ENCODE measurements at places on chromosomes 3 and 15.

DNA sequence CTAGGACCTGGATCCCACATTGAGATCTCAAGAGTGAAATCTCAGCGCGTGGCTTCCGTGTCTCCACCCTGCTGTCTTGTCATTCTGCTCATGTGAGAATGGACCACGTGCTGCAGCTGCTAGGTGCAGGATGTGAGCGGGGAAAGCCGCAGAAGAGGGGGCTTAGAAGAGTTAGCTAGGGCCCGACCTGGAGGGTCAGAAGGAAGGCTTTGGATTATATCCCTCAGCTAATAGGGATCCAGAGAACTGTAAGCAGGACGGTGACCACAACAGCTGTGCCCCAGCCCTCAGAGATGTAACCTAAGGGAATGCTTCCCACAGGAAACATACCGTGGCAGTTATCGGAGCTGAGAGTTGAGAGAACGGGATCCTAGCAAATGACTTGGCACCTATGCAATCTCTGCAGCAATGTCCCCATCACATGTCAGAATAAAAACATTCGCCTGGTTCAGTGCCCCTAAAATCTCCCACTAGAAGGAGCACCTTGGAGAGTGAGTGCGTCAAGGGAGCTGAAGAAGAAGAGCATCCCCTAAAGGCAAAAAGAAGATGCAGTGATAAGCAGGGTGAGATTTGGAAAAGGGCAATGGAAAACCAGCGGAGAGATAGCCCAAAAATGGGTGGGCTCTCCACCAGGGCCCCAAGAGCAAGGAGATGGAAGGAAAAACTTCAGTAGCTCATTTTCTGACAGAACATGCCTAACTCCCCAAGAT lies 76.9 kb upstream of the ST8SIA2 start:
- DNase-seq = no peak

DNA sequence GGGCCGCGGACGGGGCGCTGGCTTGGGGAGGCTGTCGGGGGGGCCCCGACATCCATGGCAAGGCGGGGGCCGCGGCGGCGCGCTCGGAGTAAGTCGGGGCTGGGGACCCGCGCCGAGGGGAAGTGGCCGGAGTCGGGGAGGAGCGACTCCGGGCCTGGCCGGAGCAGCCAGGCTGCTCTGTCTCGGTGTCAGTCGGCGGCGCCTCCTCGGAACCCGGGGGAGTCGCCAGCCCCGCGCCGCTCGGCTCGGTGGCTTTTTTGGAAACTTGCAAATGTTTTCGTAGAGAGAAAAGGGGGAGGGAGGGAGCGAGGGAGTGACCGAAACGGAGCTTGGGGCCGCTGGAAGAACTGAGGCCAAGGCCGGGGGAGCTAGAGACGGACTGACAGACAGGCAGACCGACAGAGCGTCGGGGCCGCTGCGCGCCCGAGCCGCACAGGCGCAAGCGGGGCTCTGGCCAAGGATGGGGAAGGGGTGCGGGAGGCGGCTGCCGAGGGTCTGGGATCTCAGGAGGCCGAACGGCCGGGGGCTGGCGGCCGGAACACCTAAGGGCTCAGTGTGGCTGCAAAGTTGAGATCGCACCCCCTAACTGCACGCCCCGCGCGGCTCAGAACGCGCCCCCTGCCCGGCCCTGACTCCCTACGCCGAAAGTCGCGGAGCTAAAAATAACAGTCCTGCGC lies 5.0 kb downstream of the PTH1R start:
- DNase-seq = no peak

- no peak for DNase-seq
Observed at GRCh38 chr3:194072691-194073279, 63.2 kb upstream of the HES1 start.

- DNase-seq = no peak
Observed at GRCh38 chr3:128180913-128181312, 27.6 kb downstream of the EEFSEC start.

DNA sequence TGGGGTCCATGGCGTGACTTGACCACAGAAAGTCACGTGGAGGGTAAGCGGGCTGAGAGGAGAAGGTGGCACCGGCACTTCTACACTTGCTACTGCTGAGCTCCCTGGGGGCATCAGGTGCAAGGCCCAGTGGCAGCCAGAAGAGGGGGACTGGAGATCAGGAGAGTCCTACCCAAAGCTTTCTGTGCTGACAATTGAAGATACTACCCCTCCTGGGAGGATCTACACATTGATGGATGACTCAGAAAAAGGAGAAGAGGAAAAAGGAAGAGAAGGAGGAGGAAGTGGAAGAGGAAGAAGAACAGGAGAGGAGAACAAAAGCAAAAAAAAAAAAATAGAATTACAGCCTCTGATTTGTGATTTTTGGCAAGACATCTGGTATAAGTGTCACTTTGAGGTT lies 41.2 kb downstream of the MYO5C start:
- DNase-seq = no peak

GRCh38 chr15:63896336-63897115 lies 62.8 kb upstream of the HERC1 start:
- DNase-seq = no peak

GRCh38 chr3:69735893-69736292 lies 3.4 kb upstream of the MITF start:
- DNase-seq = no peak

DNA sequence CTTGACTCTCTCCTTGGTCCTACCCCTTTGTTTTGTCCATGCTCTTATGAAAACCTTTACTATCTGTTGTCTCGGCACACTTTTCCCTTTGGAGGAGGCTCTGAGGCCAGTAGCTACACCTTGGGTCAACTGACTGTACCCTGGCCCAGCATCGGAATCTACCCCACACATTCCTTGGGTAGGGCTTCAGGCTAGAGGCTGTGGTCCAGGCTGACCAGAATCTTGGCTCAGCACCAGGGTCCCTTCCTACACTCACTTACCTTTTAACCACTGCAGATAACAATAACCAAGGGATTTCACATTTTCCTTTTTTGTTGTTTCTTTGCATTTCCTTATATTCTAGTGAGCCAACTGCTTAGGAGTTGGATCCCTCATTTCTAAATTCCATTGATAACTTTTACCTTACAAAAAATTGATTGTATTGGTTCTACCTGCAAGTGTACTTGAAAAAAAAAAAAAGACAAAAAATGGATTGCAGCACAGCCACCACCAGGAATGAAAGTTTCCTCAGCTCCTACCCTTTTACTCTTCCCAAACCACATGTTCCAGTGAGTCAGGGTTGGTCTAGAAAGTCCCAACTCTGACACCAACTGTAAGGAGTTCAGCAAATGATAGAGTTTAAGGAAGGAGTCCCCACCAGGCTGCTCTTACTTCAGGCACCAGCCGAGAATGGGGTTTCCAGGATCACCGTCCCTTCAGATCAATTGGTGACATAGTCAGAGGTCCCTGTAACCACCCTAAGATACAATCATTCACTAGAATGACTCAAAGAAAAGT lies 95.6 kb downstream of the FBLN2 start:
- no peak for DNase-seq

DNA sequence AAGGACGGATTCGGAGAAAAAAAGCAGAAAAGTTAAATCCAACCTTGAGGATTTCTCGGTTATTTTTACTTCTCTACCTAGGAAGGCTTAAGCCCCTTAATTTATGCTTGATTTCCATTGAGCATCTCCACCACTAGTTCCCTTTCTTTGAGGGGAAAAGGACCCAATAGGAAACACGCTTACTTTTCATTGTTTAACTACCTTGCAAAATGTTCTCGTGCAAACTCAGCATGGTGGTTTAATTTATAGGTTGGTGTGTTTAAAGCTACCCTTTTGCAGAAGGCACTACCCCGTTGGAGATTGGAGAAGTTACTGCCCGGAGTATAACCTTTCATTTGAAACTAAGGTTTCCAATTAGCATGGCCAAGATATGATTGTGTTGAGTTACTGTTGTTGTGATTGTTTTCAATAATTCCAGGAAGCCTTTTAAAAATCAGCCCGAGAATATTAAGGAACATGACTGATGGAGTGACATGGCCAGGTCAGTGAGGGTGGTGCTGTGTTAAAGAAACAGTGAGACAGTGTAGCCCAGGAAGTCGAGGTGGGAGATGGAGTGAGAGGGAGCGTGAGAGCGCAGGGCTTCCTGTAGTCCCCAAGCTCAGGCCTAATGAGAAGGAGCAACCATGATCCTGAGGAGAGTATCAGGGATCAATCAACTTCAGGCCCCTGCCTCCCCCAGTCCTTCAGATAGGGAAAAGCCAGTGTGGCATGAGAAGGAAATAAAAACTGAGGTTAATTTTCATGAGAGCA lies 76.6 kb downstream of the AQP9 start:
- DNase-seq = no peak

- DNase-seq = no peak
Observed at GRCh38 chr15:79431636-79432344, at the start of gene MINAR1. TSS of gene MINAR1 (plus strand) at chr15:79432336. CDS start at chr15:79456148, 23,812 bp downstream.

- DNase-seq = no peak
Observed at GRCh38 chr15:59821286-59821685, 132.2 kb upstream of the BNIP2 start.

DNA sequence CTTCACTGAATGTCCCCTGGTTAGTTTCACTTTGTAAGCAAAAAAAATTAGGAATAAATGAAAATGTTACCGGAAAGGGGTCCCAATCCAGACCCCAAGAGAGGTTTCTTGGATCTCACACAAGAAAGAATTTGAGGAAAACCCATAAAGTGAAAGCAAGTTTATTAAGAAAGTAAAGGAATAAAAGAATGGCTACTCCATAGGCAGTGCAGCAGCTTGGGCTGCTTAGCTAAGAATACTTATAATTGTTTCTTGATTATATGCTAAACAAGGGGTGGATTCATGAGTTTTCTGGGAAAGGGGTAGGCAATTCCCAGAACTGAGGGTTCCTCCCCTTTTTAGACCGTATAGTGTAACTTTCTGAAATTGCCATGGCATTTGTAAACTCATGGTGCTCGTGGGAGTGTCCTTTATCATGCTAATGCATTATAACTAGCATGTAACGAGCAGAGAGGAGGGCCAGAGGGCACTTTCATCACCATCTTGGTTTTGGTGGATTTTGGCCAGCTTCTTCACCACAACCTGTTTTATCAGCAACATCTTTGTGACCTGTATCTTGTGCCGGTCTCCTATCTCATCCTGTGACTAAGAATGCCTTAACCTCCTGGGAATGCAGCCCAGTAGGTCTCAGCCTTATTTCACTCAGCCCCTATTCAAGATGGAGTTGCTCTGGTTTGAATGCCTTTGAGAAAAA lies 41.0 kb upstream of the CMSS1 start:
- no peak for DNase-seq

DNA sequence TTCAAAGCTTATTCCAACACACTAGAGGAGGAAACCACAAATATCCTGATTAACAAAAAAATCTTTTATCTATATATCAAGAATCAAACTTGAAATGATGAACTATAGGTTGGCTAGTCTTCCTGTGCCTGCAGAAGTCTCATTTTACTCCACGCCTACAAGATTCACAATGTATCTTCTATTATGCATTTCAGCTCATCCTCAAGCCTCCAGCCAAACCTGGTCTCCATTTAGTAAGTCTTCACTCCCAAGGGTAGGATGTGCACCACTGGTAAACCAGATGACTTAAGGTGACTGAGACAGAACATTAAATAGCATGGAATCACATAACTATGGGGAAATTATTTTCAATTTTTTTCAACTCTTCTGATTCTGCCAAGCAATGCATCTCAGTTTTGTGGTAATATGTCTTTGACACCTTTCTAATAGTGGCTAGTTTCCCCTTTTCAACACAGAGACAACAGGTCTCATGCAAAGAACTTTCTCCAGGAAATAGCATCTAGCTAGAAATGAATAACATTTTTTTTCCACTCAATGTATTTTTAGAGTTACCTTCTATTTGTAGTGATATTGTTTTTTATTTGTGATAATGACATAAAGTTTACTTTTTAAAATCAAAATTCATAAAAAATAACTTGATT lies 166.9 kb downstream of the TNIK start:
- no peak for DNase-seq

DNA sequence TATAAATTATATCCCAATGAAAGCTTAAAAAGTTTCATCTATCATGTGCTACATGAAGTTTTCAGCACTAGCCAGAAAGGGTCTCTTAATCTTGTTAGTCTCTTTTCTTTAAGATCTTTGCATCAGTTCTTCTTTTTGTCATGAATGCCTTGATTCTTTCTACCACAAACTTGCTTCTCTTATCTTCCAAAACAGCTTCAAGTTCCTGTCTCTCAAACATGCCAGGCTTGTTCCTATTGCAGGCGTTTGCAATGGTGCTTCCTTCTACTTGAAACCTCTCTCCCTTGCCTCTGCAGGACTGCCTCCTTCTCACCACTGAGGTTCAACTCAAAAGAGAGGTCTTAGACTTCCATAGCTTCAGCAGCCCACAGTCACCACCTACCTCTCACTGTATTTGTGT lies 104.3 kb upstream of the FRMD4B start:
- no peak for DNase-seq

DNA sequence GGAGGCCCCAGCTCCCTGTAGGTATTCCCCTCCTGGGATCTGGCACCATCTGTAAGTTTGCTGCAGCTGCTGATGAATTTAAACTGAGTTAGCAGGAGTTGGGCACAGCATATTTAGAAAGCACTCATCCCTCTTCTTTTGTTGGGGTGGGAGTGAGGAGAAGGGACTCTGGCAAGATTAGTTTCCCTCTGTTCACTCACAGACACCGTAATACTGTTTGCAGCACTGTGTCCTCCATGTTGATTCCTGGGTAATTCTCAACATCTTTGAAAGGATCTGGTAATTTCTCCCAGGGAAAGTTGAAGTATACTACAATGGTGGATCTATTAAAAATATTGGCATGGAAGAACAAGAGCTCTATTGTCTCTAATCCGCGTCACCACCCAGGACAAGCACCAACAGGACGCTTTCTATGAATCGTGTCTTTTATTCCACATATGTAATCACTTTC lies 173.3 kb downstream of the RBMS3 start:
- DNase-seq = peak; percentile 30

- DNase-seq = no peak
Observed at GRCh38 chr3:4772171-4772804, 206.9 kb upstream of the BHLHE40 start.

DNA sequence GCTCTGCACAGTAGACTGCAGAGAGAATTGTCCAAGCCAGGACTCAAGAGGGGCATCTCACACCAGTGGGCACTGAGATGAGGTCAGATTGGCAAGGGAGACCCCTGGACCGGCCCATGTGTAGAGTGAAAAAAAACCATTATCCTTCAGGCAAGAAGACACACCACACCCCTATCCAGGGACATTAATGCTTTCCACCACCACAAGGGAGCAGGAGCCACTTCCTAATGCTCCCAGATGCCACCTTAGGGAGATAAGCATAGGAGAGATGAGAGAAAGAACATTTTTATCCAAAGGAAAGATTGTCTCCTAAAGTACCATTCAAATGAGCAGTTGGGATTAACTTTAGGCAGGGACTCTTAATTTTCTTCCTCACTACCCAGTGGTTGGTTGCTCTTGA lies 109.6 kb upstream of the PTX3 start:
- DNase-seq = no peak

DNA sequence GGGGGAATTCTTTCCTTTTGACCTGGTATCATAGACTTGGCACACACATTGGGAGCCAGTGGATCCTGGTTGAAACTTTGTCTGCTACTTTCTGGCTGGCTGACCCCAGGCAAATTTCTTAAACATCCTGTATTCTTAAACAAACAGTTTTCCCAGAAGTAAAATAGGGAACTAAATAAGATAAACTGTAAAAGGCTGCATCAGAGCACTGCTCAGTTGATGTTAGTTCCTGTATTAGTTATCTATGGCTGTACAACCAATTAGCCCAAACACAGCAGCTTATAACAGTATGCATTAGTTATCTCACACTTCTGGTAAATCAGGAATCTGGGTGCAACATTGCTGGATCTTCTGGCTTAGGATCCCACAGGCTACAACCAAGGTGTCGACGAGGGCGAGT lies 73.1 kb upstream of the SLCO3A1 start:
- no peak for DNase-seq

- DNase-seq = no peak
Observed at GRCh38 chr3:148534089-148534988, 163.4 kb upstream of the AGTR1 start.

- no peak for DNase-seq
Observed at GRCh38 chr3:156488767-156489166, 66.2 kb downstream of the SSR3 start.

Data from DMS79 treated with DMSO at 0.1 percent for 48 hours (cell line).